Lower leg skin (tissue), 4 donors: ENCODE measurements at places on chromosomes 1 and 21. TPM values are rescaled to one million over a fixed set of nuclear protein-coding genes. Genes with fewer than 3 reads are reported as not detected.
A peak's percentile ranks its signal among the peaks of the same experiment; 100 is the strongest.

- DNase-seq: no peak
Measured at GRCh38 chr1:87333692-87334347, 5.1 kb downstream of the LMO4 start.

DNA sequence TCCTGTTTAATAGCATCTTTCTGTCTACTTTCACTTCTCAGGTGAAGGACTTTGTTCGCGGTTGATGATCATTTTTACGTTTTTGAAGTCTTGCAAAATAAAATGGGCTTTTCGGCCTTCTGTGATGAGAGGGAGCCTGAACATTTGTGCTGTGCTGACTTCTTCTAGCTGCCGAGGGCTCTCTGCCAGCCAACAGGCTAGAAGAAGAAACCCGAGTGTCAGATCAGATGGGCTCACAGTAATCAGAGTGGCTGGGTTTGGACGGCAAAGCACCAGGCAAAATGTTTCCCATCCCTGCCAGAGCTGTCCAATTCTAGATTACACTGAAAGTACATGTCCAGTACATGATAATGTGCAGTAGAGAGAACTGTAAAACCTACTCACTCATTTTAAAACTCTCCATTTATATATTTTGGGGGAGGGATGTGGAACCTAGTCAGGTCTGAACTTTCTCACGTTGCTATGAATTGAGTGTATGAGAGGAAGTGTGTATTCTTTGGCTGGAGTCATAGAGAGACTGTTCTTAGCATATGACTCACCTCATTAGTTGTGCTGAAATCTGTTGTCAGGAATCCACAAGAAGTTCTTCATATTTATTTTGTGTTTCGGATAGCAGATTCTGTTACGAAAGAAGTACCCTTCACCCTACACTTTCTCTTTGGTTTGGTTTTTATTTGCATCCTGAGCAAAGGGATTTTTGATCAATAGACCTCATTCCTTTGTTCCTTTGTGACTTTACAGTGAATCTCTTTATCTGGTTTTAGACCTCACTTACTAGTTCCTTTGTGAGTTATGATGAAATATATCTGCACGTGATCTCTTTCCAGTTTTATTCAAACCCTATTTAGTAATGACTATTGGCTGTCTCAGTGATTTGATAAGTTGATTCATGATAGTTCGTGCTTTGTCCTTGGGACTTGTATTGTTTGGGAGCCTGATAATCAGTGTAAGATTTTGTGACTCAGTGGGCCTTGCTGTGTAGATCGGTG lies 4.8 kb downstream of the ATP1A1 start:
- peak; percentile 61 for DNase-seq

DNA sequence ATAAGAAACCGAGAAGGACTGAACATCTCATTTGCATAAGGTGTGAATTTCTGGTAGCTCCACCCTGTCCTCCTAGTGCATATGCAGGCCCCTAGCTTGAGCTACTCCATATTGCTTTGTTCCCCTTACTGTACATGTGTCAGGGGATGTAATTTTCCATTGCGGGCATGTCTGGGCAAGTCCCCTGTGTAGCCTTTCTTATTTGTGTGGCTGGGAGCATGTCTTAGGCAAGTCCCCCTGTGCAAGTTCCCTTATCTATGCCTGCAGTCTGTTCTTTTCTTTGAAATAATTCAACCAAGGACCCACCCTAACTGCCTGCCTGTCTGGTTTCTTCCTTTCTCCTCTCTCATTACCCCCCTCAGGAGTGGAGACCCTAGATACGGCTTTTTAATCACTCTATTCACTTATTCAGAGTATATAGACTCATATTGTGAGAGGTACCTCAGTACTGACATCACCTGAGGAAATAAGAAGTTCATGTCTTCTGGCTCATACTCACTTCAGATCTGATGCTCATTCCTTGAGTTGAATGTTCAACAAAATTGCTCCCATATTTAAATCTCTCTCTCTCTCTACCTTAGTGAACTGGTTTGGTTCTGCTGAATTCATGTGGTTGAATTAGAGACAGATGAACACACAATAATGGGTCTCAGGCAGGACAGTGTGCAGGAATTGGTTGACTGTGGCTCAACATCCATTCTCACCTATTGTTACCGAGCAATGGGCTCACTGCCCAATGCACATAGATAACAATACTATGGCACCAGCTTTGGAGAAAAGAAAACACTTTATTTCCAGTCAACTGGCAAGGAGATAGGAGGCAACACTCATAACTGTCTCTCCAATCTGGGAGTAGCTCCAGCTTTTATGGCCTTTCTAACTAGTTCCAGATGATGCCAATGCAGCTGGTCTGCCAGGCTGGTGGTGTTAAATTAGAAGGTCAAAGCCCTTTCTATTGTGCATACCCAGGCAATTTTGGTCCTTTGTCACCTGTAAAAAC lies 27.9 kb upstream of the NPL start:
- DNase-seq: no peak

DNA sequence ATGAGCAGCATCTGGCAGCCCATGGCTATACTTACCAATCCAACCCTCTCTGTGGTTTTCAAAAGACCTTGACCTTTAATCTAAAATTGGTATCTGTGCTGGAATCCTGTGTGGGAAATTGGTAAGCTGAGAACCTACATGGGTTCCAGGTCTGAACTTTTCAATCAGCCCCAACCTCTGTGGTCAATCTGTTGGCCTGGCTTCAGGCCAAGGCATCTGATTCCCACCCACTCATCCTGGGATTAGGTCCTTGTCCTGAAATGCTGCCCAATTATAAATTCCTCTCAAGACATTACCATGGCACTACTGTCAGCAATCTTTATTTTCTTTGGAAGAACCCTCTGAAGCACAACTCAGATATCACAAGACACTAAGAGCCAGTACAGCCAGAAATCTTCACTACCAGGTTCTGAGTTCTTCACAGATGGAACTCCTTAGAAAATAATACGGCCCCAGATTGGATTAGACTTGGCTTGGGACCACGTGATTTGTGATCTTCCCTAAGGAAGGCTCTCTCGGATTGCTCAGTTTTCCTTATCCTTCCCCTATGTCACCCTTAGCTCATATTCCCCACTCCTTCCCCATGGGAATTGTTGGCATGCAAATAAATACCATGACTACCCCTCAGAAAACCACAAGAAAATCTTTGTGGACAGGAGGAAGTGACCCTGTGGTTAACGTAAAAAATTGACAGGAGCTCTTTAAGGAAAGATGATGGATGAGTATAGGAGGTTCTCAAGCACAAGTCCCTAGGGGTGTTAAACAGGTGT lies 207.9 kb upstream of the ST6GALNAC5 start:
- no peak for DNase-seq

GRCh38 chr1:65812065-65812464 lies 19.4 kb downstream of the PDE4B start:
- DNase-seq: peak; percentile 29

DNA sequence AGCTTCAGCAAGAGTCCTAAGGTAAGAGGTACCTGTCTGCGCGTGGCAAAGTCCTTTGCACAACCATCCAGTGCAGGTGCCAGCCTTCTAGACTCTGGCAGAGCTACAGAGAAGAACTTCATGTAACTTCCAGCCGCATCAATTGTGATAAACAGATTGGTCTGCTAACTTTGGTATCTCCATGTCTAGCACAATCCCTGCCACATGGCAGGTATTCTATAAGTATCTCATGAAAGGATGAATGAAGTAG lies 29.8 kb downstream of the CD48 start:
- no peak for DNase-seq

GRCh38 chr21:37297364-37297763 lies 30.2 kb upstream of the VPS26C start:
- no peak for DNase-seq

GRCh38 chr1:90370686-90371447 lies 346.2 kb downstream of the BARHL2 start:
- DNase-seq: no peak

- no peak for DNase-seq
Measured at GRCh38 chr1:226993814-226994585, 53.9 kb downstream of the COQ8A start.

GRCh38 chr1:78687914-78688313 lies 38.3 kb downstream of the IFI44 start:
- no peak for DNase-seq

- no peak for DNase-seq
Measured at GRCh38 chr21:33206771-33207281, 22.9 kb upstream of the IFNAR2 start.

DNA sequence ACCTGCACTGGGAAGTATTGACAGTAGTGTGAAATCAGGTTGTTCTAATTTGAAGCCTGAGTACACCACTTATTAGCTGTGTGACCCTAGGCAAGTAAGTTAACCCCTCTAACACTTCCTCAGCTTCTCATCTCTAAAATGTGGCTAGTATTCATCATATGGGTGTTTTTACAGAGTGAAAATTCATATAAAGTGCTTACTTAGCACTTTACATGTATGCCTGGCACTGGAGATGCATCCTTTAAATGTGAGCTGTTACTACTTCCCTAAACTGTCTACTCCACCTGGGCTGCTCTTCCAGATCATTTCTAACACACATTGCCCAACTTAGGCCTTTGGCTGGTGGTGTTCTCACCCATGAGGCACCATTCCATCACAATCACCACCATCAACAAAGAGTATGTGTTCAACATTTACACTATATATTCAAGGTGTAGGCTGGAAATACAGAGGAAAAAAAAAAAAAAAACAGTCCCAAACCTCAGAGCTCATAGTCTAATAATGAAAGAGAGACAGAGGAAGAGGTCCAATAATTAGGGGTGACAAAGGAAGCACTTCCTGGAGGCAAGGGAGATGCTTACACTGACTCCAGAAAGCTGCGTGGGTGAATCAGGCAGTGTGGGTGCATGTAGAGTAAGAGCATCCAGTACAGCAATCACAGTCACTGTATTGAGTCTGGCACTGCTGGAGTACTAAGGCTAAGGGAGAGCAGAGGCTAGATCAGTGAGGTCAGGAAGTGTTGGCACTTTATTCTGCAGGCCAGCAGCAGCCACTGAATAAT lies 3.6 kb downstream of the STX6 start:
- DNase-seq: no peak

- DNase-seq: no peak
Measured at GRCh38 chr1:184075055-184076029, 23.8 kb downstream of the TSEN15 start.

DNA sequence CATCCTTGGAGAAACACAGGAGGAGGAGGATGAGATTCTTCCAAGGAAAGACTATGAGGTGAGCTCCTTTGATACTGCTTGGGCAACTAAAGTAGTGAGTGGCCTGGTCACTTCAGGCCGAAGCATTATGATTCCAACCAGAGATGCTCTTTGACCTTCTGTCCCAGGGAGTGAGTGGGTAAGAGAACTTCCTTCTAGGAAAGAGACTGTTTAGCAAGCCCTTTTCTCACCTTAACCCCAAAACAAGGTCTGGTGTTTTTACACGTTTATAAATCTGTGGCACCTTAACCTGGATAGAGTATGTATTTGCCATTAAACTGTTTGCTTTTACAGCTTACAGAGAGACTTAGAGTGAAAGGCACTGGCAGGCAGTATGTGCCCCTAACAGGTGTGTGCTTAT lies 1.1 kb downstream of the CLCN6 start:
- DNase-seq: no peak

DNA sequence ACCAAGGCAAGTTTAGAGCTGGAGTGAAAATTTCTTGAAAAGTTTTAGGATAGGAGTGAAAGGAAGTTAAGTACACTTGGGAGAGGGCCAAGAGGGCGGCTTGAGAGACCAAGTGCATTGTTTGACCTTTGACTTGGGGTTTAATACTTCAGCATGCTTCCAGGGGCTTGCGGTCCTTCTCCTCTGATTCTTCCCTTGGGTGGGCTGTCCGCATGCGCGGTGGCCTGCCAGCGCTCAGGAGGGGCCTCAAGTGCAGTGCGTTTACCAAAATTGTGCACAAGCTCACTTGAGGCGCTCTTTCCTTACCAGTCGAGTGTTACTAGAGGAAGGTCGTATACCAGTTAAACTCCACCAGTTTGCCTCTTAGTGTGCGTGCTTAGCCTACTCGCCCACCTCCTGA lies 91.3 kb upstream of the LYST start:
- DNase-seq: no peak

- DNase-seq: no peak
Measured at GRCh38 chr1:209370241-209370995, 213.1 kb upstream of the CAMK1G start.

DNA sequence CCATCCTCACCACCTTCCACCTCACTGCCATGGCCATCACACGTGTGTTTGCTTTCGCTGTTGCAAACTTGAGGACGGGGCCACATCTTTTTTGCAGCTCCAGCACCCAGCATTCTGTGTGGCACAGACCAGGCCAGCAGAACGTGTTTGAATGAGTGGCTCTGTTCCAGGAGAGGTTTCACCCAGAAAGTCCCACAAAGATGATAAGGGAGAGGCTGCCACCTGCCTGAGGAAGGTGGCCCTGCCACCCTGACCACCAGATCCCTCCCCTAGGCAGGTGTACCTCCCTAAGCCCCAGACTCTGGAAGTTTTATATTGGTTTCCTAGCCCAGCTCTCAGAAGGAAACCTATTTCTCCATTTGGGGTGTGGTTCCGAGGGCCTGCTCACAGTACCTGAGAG lies 252.1 kb downstream of the KAZN start:
- no peak for DNase-seq

GRCh38 chr1:167638064-167638463 lies 8.0 kb downstream of the RCSD1 start:
- DNase-seq: no peak

DNA sequence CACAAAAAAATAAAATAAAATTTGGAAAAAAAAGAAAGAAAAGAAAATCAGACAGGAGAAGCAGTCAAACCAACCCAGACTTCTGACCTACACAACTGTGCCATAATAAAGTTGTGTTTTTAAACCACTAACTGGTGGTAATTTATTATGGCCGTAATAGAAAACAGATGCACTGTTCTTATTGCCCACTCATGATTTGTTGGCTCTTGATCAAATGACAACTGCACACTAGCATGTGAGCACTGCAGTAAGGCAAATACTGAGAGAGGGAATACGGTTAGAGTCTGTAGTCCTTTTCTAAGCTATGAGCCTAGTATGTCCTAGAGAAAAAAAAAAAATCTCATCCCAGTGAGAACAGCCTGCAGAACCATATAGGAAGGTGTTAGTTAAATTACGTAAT lies 61.2 kb upstream of the TNR start:
- no peak for DNase-seq

GRCh38 chr21:16258844-16259611 lies 529.2 kb downstream of the USP25 start:
- no peak for DNase-seq

- DNase-seq: no peak
Measured at GRCh38 chr1:218436997-218437396, 91.9 kb downstream of the TGFB2 start.

DNA sequence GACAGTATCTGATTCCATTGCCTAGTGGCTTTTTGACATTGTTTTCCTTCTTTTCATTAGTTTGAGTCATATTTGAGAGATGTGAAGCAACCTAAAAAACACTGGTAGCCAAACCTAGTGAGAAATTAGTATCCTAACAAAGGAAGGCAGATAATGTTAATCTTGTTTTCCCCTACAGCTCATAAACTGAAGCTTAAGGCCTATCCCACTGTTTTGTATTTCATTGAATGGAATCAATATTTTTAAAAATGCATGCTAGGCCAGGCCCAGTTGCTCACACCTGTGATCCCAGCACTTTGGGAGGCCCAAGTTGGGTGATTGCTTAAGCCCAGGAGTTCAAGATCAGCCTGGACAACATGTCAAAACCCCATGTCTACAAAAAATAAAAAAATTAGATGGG lies 1.2 kb downstream of the CR1L start:
- no peak for DNase-seq

CAPZA1 gene
- total RNA-seq: 168 TPM

HTR6 gene
- not detected for total RNA-seq

PDC gene
- not detected for total RNA-seq

CHIA gene
- total RNA-seq: not detected

RAP1GAP gene
- 3.3 TPM for total RNA-seq

LY9 gene
- 0.55 TPM for total RNA-seq

APOBEC4 gene
- total RNA-seq: not detected
